ENCODE measurements at places on chromosomes 7 and 10.

- DNase-seq, result no peak
These were observed 248.3 kb upstream of the GLI3 start for GRCh38 chr7:42485301-42485766.

- DNase-seq, result no peak
These were observed 73.3 kb upstream of the COL13A1 start for GRCh38 chr10:69728335-69728870.

- DNase-seq, result no peak
These were observed 1.9 kb upstream of the SLC18A2 start for GRCh38 chr10:117239051-117239450.

DNA sequence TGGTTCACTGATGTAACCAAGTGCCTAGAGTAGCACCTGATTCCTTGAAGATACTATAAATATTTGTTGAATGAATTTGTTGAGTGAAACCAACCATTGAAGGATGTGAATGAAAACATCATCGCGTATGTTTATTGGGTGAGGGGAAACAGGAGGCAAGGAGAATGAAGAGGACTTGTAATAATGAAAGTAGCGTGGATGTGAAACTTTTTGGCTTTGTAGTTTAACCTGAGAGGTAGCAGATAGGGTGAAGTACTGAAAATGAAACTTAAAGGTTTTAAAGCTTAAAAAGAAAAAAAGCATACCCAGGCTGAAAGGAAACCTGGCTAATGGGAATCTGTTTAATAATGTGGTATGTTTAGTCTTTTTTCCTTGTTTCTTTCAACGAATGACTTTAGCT, 5.2 kb downstream of the CCNY start:
- DNase-seq, result no peak

DNA sequence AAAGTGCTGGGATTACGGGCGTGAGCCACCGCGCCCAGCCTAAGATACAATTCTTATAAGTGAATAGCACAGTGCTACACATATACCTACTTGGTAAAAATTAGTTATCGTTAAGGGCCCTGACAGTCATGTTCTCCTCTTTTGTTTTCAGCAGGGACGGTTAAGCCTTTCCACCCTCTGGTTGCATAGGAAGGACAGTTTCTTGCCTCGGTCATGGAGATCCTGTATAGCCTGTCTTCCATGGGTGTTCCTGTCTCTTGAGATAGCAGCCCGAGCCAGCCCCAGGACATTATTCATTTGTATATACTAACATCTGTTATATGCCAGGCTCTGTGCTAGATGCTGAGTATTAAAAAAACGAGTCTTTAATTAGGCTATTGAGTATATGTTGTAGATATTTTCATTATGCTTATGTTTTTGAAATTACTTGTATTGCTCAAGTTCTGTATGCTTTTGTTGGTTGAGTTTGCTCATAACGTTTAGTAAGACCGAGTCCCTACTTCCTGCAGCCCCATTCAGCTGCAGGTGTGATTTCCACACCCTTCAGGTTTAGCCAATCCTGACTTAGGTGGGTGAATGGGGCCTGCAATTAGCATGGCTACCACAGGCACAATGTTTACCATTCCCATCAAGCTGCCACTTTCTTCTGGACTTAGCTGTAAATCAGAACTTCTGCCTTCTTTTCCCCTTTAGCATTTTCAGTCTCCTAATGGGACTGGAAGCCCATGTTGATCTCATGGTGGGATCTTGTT, 24.8 kb downstream of the CCSER2 start:
- no peak for DNase-seq

GRCh38 chr10:14528450-14528849, 197.7 kb upstream of the FRMD4A start:
- no peak for DNase-seq

GRCh38 chr7:150388709-150389531, 9.8 kb downstream of the ZNF775 start:
- no peak for DNase-seq

DNA sequence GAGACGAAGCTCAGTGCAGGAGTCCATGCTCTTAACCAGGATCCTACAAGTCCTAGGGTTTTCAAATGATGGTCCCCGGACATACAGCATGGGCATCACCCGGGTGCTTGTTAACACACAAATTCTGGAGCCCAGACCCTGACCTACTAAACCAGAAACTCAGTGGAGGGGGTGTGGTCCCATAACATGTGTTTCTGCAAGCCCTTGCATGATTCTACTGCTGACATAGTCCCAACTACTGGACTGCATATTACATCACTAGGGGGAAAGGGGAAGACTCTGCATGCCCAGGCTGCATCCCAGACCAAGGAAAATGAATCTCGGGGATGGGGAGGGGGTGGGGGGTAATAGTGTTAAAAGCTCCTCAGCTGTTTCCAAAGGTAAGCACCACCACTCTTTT, 40.3 kb downstream of the GRB10 start:
- no peak for DNase-seq

GRCh38 chr7:40186586-40186985, 51.8 kb downstream of the SUGCT start:
- no peak for DNase-seq

DNA sequence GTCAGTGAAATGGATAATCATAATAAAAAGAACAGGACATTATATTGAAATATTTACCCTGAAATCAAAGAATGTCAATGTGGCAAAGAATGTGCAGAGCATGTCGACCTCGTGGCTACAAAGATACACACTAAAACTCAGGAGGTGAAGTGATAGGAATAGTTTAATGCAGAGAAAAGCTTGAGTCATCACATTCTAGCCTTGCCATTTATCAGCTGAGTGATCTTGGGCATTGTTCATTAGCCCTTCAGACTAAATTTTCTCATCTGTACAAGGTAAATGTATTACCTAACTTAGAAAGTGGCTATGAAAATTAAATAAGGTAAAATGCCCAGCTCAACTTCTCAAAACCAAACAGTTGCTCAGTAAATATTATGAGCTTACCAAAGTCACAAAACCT, 22.6 kb downstream of the CALCR start:
- no peak for DNase-seq

DNA sequence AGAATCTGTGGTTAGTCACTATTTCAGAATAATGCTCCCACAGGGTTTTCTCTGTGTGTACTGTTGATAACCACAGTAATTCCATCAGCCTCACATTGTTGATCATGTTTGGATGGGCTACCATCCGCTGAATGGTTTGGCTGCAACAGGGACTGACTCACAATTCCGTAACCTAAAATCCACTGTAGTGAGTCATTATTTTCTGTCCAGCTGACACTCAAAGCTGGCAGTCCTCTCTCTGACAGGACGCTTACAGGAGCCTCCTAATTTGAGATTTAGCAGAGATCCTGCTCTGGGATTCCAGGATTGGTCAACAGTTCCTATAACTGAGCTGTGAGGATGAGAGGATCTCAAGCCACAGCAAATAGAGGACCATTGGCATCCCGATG, 32.7 kb downstream of the VWA2 start:
- DNase-seq, result peak; percentile 24

DNA sequence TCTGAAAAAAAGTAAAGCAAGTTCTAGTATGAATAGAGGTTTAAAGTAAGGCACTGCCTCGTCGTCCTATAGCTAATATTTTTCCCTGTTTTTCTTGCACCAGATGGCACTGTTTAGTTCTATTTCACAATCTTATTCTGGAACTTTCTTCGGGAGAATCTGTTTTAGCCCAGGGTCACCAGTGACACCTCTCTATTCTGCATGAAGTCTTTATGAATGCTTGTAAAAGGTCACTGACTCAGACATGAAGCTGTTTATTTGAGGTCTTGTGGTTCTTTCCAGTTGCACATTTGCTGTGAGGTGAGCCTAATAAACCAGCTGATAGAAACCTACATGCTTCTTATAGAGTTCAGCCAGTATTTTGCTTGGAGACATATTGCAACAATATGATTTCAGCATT, 444.3 kb downstream of the AUTS2 start:
- DNase-seq, result no peak

GRCh38 chr10:101294109-101294508, 59.9 kb upstream of the BTRC start:
- DNase-seq, result no peak

DNA sequence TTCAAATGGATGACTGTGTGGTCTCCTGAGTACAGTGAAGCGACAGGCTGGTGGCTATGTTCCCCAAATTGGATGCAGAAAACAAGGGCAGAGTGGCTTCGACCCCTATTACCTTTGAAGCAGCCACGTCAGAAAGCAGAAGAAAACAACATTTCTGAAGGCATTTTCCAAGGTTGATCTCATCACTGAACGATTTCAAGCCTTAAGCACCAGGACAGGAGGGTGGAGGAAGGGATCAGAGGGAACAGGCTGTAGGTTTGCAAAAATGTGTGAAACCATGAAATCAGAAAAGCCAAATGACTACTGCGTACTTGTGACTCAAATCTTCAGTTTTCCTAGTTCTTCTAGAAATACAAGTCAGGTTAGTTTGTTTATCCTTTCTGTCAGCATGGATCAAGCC, 181.0 kb upstream of the TMEM106B start:
- DNase-seq, result no peak

GRCh38 chr7:128889121-128889520, 21.4 kb downstream of the KCP start:
- DNase-seq, result no peak

DNA sequence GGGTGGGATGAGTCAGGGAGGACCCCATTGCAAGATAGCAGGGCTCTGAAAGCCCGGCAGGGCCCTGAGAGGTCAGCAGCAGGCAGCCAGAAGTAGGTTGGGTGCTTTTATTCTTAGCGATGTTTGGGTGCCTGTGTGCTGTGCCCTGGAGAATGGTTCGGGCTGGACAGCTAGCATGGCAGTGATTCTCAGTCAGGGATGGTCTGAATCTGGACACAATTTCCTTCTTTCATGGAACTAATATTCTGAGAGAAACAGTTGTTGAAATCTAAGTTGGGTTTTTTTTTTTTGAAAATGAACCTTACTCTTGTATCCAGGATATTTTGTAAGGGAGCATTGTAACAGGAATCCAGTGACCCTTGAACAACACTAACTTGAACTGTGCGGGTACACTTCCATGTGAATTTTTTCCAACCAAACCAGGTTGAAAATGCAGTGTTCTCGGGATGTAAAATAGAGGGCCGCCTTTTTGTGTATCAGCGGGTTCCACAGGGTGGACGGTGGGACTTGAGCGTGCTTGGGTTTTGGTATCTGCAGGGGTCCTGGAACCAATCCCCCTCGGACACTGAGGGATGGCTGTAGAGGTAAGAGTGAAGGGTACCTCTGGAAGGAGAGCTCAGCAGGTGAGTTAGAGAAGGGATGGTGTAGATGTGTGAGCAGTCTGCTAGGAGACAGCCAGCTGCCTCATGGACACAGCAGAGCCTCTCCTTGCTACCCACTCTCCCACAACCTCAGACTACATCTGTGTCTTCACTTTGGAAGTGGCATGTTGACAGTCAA, 12.5 kb downstream of the CCNY start:
- no peak for DNase-seq

GRCh38 chr10:11532306-11532705, 79.1 kb downstream of the USP6NL start:
- peak; percentile 63 for DNase-seq

DNA sequence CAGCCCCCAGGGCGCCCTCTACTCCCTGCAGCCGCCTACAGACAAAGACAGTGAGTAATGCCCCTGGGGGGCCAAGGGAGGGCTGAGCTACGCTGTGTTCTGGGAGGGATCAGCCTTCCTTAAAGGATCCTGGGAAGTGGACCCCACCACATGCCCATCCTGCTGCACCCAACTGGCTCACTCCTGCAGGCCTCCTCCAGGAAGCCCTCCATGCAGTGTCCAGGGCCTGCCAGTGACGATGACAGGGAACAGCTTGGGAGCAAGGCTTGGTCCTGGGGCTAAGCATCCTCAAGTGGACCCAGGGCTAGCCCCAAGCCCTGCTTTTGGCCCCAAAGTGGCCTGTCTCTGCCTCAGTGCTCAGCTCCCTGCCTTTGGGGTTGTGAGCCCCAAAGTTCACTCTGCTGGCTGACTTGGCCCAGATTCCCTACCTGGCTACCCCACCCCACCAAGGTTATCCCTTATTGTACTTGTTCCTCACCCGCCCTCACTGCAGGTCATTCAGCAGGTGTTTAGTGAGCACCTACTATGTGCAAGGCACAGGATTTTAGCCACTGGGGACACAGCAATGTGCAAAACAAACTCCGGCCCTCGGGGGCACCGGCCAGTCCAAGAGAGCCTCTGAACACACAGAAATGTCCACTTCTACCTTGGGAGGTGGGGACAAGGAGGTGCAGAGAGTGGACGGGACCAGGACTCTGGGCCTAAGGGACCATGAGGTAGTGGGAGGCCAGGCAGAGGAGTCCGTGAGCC, 83.5 kb downstream of the MYL10 start:
- no peak for DNase-seq

GRCh38 chr7:17075601-17076255, 193.9 kb upstream of the AGR3 start:
- DNase-seq, result no peak

- DNase-seq, result no peak
These were observed 78.0 kb downstream of the COL13A1 start for GRCh38 chr10:69879634-69880257.

DNA sequence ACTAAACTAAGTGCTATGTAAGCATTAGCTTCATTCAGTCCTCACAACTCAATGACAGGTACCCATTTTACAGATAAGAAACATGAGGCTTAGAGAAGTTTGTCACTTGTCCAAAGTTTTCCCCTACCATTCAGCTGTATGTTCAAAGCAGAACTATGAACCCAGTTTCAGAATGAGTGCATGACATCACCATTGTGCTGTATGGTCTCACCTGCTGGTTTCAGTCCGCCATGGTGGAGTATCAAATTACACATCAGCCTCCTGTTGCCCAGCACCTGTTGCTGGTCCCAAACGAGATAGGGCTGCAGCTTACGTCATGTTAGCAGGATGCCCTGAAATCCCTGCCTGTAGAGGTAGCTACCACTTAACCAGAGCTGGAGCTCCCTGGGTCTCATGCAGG, 95.0 kb downstream of the DYNC1I1 start:
- no peak for DNase-seq

DNA sequence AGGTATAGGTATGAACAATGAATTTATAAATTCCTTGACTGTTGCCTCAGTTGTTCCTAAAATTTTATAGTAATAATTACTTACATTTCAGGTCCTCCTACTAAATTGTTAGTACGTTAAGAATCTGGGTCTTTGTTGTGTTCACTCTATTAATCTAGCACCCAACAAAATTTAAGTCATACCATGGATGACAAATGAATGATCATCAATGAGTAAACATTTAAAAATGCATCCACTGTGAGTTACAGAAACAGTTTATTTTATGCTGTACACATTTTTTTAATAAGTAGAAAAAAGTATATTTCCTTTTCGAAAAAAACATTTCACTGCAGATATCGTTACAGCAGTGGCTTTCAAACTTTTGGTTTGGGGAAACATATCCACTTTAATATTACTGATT, 265.2 kb downstream of the PCLO start:
- no peak for DNase-seq

DNA sequence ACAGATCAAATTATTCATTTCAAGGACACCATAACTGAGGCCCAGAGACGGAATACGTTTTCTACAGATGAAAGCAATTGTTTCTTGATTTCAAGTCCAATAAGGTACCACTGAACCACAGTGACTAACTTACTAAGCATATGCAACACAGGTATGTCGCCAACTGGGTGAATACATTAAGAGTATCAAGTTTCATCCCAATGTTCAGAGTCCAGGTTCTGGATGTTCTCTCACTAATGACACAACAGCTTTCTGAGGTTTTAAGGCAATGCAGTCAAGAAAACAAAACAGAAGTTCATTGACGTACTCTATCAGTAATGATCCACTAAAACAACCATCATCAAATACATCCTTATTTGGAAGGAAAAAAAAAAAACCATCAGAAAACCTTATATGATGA, 35.8 kb downstream of the NSUN6 start:
- no peak for DNase-seq
